ENCODE measurements at places on chromosomes 3 and 15. TPM values are rescaled to one million over a fixed set of nuclear protein-coding genes. Genes with fewer than 3 reads are reported as not detected.

The LSG1 gene
- total RNA-seq: 51.6 TPM

The SRGAP3 gene
- total RNA-seq: 1.8 TPM

The CNTN3 gene
- total RNA-seq: 0.06 TPM

The SLC51A gene
- not detected for total RNA-seq

The LIPH gene
- 1.5 TPM for total RNA-seq
